ENCODE measurements at places on chromosomes 3 and 15. TPM values are rescaled to one million over a fixed set of nuclear protein-coding genes. Genes with fewer than 3 reads are reported as not detected.

Gene ATP10A
- total RNA-seq, result 0.44 TPM

Gene HTR3E
- not detected for total RNA-seq

Gene SGO1
- total RNA-seq, result 5.4 TPM

Gene MFSD1
- total RNA-seq, result 40.1 TPM

Gene RCN2
- total RNA-seq, result 25.0 TPM

Gene OIP5
- total RNA-seq, result 6.4 TPM

Gene SNURF
- 3.9 TPM for total RNA-seq

Gene PTX3
- total RNA-seq, result 0.16 TPM

Gene PARL
- 50.5 TPM for total RNA-seq

Gene HERC2
- total RNA-seq, result 34.1 TPM

Gene KBTBD8
- total RNA-seq, result 2.2 TPM

Gene ACOX2
- 14.3 TPM for total RNA-seq

Gene CSPG4
- total RNA-seq, result 1.9 TPM

Gene PCNP
- total RNA-seq, result 94.5 TPM

Gene CCDC39
- total RNA-seq, result not detected

Gene RHOV
- 118 TPM for total RNA-seq

Gene FBXO40
- total RNA-seq, result not detected

Gene SCN5A
- not detected for total RNA-seq

Gene ITIH1
- 0.12 TPM for total RNA-seq

Gene C3orf49
- not detected for total RNA-seq

Gene USP50
- not detected for total RNA-seq

Gene WWTR1
- 30.7 TPM for total RNA-seq

Gene PROK2
- not detected for total RNA-seq

Gene TIMP4
- total RNA-seq, result 1.2 TPM

Gene ATP13A4
- total RNA-seq, result 20.5 TPM

Gene FEZF2
- total RNA-seq, result not detected

Gene NAALADL2
- 2.4 TPM for total RNA-seq

Gene PLA2G4D
- total RNA-seq, result 1.5 TPM

Gene SSUH2
- total RNA-seq, result 0.36 TPM

Gene RGMA
- 40.5 TPM for total RNA-seq

Gene CFAP20DC
- total RNA-seq, result 8.7 TPM

Gene ZNF502
- total RNA-seq, result 1.7 TPM

Gene CP
- 4.5 TPM for total RNA-seq

Gene ITGA11
- total RNA-seq, result 0.48 TPM

Gene CCDC33
- 0.32 TPM for total RNA-seq

Gene KIAA1143
- 10.6 TPM for total RNA-seq

Gene ADAMTS9
- 4.3 TPM for total RNA-seq

Gene SPTBN5
- total RNA-seq, result 2.1 TPM

Gene ADGRG7
- total RNA-seq, result not detected

Gene ZCWPW2
- total RNA-seq, result 0.40 TPM

Gene CGNL1
- 9.0 TPM for total RNA-seq

Gene IQCF5
- total RNA-seq, result not detected

Gene KLF15
- total RNA-seq, result 0.60 TPM

Gene MCF2L2
- total RNA-seq, result 0.72 TPM

Gene LCTL
- total RNA-seq, result not detected

Gene INKA1
- total RNA-seq, result 14.2 TPM

Gene RHCG
- total RNA-seq, result 4,298 TPM

Measured in esophagus mucosa (tissue), 1 donor.